ENCODE measurements at places on chromosomes 16 and 17.

- peaks cover 4% of the 10 kb centered on the region for H3K4me1 ChIP-seq
- H3K27ac ChIP-seq, result no peak overlapping the region
- H3K27me3 ChIP-seq, result no peaks in the 10 kb centered on the region
- no peaks in the 10 kb centered on the region for H3K36me3 ChIP-seq
Observed at GRCh38 chr16:66541388-66542355, 8.2 kb downstream of the TK2 start.

DNA sequence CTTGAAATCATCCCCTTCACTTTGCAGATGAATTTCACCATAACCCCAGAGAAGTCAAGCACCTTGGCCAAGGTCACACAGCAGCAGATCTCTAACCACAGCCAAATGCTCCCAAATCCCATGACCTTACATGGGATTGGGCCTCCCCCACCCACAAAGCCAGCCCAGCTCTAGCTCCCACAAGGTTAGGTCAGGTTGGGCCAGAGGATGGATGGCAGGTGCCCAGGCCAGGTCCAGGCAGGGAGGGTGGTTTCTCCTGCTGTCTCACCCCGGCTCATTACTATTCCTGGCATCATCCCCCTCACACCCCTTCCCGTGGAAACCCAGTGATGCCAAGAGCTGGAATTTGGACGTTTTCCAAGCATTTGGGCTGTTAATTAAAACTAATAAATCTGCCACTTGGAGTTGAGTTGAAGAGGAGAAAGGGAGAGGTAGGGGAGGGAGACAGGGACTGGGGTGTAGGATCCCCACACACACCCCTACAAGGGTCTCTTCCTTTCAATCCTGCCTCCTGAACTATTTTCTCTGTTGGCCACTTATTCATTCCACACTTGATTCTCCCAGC is 181.6 kb downstream of the TMEM132E start:
- H3K4me1 ChIP-seq, result no peaks in the 10 kb centered on the region
- no peaks in the 10 kb centered on the region for H3K27me3 ChIP-seq
- H3K4me3 ChIP-seq, result no peak overlapping the region
- H3K27ac ChIP-seq, result no peak overlapping the region

- H3K27me3 ChIP-seq, result no peaks in the 10 kb centered on the region
- peaks cover 16% of the 10 kb centered on the region for H3K4me1 ChIP-seq
- no peaks in the 10 kb centered on the region for H3K36me3 ChIP-seq
- H3K27ac ChIP-seq, result no peak overlapping the region
- no peak overlapping the region for H3K4me3 ChIP-seq
- DNase-seq, result no peak
Observed at GRCh38 chr17:16489431-16489830, 2.6 kb downstream of the LRRC75A start.

DNA sequence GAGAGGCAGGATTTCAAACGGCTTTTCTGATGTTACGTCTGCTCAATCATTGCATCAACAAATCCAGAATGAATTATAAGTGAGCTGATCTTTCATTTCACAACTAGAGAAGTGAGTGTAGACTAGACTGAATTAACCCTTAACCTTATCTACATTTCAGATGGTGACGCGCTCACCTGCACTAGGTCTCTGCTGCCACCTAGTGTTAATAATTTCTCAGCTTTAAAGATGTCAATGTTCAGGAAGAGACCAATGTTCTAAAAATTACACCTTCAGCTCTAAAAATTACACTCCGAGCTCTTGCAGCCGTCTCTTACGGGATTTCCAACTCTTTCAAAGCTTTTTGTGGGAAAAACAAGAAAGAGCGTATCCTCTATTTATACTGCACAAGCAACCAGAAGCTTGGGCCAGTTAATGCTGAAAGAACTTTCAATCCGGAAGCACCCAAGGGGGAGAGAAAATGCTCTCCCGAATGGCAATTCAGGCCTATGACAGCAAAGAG is 88.2 kb upstream of the FA2H start:
- no peaks in the 10 kb centered on the region for H3K27me3 ChIP-seq
- H3K4me1 ChIP-seq, result no peaks in the 10 kb centered on the region
- no peaks in the 10 kb centered on the region for H3K36me3 ChIP-seq
- H3K4me3 ChIP-seq, result no peak overlapping the region

DNA sequence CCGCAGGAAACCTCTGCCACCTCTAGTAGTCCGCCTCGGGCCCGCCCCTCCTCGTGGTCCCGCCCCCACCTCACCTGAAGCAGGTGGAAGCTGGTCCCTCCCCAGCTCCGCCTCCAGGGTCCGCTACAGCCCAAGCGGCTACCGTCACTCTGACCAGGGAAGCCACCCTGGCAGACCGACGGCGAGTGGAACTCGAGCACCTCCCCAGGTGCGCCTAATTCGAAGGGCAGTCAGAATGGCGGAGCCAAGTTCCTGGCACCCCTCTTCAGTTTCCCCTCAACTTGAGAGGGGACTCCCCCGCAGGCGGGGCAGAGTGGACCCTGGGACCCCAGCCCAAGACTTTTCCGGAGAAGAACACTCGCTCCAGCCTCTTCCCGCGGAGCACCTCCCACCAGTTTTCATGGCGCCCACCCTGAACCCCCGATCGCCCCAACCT is 507 bp downstream of the FHOD1 start:
- peak overlapping the region; percentile 56 for H3K4me3 ChIP-seq
- H3K27ac ChIP-seq, result peak overlapping the region; percentile 86
- no peaks in the 10 kb centered on the region for H3K4me1 ChIP-seq

DNA sequence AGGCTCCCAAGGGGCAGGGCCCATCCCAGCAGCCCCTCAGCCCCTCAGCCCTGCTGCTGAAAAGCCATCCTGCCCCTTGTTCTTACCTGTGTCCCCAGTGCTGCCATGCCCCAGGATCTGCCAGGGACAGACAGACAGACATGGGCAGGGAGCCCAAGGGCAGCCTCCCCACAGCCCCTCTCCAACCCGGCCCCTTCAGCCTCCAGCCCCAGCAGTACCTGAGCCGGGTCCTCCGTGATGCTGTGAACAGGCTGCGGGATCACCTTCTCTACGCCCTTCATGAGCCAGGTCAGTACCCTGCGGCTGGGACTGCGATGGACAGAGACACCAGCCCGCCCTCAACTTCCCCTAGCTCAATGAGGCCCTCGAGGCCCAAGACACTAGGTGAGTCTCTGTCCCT is 8.2 kb downstream of the CNGB1 start:
- DNase-seq, result no peak
- no peak overlapping the region for H3K4me3 ChIP-seq
- no peaks in the 10 kb centered on the region for H3K27me3 ChIP-seq
- no peaks in the 10 kb centered on the region for H3K36me3 ChIP-seq

Data from tibial nerve (tissue), 4 donors.